ENCODE measurements at places on chromosomes 6 and 20. TPM values are rescaled to one million over a fixed set of nuclear protein-coding genes. Genes with fewer than 3 reads are reported as not detected.

DNA sequence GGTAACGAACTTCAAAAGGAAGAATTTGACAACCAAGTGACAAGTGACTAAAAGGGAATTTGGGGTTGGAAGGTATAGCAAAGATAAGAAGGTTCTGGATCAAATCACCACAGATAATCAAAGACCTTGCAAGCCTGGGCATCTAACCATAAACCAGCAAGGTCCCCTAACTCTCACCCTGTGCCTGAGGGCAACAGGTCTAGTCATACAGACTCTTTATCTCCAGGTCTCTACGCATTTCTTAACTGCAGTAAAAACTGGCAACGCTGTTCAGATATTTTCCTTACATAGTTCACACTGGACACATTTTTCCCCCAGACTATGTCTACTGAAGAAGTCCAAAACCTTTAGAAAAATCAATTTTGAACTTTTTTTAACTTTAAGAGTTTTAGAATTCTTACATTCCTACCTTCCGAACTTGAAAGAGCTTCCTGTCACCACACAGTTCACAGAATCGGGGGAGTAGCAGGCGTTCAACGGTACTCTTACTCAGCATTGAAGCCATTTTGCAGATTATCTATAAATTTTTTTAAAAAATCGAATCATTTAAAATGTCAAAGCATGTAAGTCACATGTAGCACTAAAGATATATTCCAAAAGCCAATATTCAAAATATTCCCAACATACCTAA, 23.0 kb upstream of the ANKRD60 start:
- DNase-seq, result no peak
- H3K4me3 ChIP-seq, result no peak overlapping the region
- H3K27me3 ChIP-seq, result no peaks in the 10 kb centered on the region
- H3K36me3 ChIP-seq, result peaks cover 13% of the 10 kb centered on the region

DNA sequence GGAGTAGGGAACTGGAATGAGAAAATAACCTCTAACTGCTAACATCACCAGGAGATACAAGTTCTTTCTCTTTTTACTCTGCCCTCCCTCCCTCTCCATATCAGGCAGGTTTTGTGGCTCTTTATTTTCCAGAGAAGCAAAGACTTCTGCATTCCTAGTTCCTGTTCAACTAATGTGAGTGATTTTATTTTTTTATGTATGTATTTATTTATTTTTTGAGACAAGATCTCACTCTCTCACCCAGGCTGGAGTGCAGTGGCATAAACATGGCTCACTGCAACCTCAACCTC, 6.0 kb upstream of the IER3 start:
- H3K27me3 ChIP-seq, result no peaks in the 10 kb centered on the region
- no peak overlapping the region for H3K4me3 ChIP-seq
- H3K27ac ChIP-seq, result peak overlapping the region; percentile 95

DNA sequence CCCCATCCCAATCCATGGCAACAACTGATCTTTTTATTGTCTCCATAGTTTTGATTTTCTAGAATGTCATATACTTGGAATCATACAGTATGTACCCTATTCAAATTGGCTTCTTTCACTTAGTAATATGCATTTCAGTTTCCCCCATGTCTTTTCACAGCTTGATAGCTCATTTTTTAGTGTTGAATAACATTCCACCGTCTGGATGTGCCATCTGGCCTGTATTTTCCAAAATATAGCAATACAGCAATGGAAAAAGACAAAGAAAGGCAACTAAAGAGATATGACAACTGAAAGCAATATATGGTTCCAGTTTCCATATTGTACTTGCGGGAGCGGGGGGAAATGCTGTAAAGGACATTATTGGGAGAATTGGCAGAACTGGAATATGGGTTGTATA, 166.4 kb upstream of the NT5E start:
- H3K4me3 ChIP-seq, result no peak overlapping the region
- no peaks in the 10 kb centered on the region for H3K36me3 ChIP-seq
- peaks cover 13% of the 10 kb centered on the region for H3K27me3 ChIP-seq
- H3K27ac ChIP-seq, result no peak overlapping the region
- no peaks in the 10 kb centered on the region for H3K4me1 ChIP-seq
- no peak for DNase-seq

GRCh38 chr20:21109144-21109543, 3.0 kb upstream of the LINC00237 start:
- H3K27ac ChIP-seq, result no peak overlapping the region
- DNase-seq, result no peak
- no peaks in the 10 kb centered on the region for H3K4me1 ChIP-seq
- peaks cover 71% of the 10 kb centered on the region for H3K27me3 ChIP-seq
- H3K4me3 ChIP-seq, result no peak overlapping the region
- H3K36me3 ChIP-seq, result no peaks in the 10 kb centered on the region

GRCh38 chr6:89944181-89944755, 50.0 kb downstream of the GJA10 start:
- H3K4me1 ChIP-seq, result peaks cover 26% of the 10 kb centered on the region
- H3K4me3 ChIP-seq, result no peak overlapping the region
- no peaks in the 10 kb centered on the region for H3K27me3 ChIP-seq
- H3K36me3 ChIP-seq, result no peaks in the 10 kb centered on the region

DNA sequence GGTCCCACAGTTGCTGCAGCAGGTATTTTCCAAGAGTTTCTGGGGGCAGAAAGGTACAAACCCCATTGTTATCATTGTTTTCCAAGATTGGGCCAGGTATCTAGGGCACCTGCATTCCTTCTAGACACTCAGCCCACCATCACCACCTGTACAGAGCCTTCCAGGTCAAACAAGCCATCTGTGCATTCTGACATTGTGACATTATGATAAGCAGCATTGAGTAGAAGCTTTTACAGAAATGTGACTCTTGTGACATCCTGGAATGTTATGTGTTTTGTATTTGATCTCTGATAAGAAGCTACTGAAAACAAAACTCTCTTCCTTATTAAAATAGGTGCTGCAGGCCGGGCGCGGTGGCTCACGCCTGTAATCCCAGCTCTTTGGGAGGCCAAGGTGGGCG, 128.1 kb upstream of the CCN2 start:
- peaks cover 41% of the 10 kb centered on the region for H3K4me1 ChIP-seq
- H3K27ac ChIP-seq, result no peak overlapping the region
- H3K36me3 ChIP-seq, result no peaks in the 10 kb centered on the region
- H3K27me3 ChIP-seq, result no peaks in the 10 kb centered on the region

- no peaks in the 10 kb centered on the region for H3K4me1 ChIP-seq
- no peak overlapping the region for H3K4me3 ChIP-seq
- H3K27me3 ChIP-seq, result peaks cover 15% of the 10 kb centered on the region
- no peaks in the 10 kb centered on the region for H3K36me3 ChIP-seq
- H3K27ac ChIP-seq, result no peak overlapping the region
Measured at GRCh38 chr6:449057-449430, 57.5 kb downstream of the IRF4 start.

GRCh38 chr6:17207281-17207680, 73.9 kb upstream of the RBM24 start:
- no peak overlapping the region for H3K4me3 ChIP-seq
- no peak overlapping the region for H3K27ac ChIP-seq
- DNase-seq, result no peak
- H3K36me3 ChIP-seq, result no peaks in the 10 kb centered on the region
- no peaks in the 10 kb centered on the region for H3K27me3 ChIP-seq
- peaks cover 11% of the 10 kb centered on the region for H3K4me1 ChIP-seq

DNA sequence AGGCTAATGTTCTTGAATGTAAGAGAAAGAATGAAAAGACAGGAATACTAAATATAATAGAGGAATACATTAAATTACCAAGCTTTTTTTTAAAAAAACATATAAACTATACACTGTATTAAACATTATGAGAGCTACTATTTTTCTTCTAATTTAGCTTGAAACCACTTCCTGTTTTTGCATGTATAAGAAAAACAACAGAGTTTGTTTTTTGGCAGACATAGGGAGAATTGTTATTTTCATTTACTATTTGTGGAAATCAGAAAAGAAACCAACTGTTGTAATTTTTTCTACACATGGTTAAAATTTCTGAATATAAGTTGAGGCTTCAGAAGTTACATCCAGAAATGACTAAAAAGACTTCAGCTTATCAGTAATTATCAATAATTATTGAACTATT, 991.8 kb upstream of the GJE1 start:
- no peak overlapping the region for H3K4me3 ChIP-seq
- H3K36me3 ChIP-seq, result no peaks in the 10 kb centered on the region
- DNase-seq, result no peak
- H3K27me3 ChIP-seq, result no peaks in the 10 kb centered on the region
- H3K4me1 ChIP-seq, result peaks cover 3% of the 10 kb centered on the region

DNA sequence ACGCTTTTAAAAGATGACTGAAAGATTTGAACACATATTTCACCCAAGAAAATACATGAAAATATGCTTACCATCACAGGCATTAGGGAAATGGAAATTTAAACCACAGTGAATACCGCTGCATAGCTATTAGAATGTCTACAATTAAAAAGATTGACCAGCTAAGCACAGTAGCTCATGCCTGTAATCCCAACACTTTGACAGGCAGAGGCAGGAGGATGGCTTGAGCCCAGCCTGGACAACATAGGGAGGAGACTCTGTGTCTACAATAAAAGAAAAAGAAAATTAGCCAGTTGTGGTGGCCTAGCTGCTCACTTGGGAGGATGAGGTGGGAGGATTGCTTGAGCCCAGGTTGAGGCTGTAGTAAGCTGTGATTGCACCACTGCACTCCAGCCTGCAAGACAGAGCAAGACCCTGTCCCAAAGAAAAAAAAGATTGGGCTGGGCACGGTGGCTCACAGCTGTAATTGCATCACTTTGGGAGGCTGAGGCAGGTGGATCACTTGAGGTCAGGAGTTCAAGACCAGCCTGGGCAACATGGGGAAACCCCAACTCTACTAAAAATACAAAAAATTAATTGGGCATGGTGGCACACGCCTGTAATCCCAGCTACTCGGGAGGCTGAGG, 163.7 kb upstream of the AKAP12 start:
- H3K4me3 ChIP-seq, result no peak overlapping the region
- DNase-seq, result no peak
- no peaks in the 10 kb centered on the region for H3K27me3 ChIP-seq
- H3K27ac ChIP-seq, result peak overlapping the region; percentile 29
- peaks cover 24% of the 10 kb centered on the region for H3K36me3 ChIP-seq

DNA sequence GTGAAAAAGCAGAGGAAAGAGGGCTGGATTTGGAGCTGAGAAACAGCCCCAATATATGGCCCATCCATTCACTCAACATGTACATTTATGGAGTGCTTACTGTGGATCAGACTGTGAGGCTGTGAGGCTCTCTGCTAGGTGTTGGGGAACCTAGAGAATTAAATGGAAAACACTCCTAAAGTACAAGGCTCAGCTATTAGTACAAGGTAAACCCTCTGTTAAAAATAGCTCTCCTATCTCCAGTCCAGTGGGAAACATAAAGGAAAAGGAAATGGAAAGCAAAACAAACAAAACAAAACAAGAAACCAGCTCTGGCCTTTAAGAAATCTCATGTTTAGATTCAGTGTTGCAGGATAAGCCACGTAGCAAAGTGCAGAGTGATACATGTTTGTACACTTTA, 35.0 kb downstream of the LY86 start:
- H3K27me3 ChIP-seq, result peaks cover 29% of the 10 kb centered on the region
- no peak overlapping the region for H3K27ac ChIP-seq
- no peak for DNase-seq
- peaks cover 5% of the 10 kb centered on the region for H3K4me1 ChIP-seq

DNA sequence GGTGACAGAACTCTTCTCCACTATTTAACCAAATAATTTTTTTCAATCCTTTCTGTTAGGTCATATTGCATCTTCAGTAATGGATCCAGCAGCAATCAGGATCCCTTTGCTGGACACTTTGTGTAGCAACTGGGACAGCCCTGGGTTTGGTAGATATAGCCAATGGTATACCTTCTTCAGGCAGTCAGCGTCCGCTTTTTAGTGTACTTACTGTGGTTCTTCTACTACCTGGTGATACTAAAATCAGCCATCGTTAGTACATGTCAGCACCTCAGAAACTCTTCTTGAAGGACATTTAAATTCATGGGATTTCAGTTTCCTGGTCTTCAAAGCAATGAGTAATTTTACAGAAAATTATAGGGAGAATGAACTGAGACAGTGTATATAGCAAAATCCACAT, 93.5 kb downstream of the ADGRG6 start:
- H3K36me3 ChIP-seq, result no peaks in the 10 kb centered on the region
- no peaks in the 10 kb centered on the region for H3K27me3 ChIP-seq
- DNase-seq, result no peak
- peaks cover 8% of the 10 kb centered on the region for H3K4me1 ChIP-seq

DNA sequence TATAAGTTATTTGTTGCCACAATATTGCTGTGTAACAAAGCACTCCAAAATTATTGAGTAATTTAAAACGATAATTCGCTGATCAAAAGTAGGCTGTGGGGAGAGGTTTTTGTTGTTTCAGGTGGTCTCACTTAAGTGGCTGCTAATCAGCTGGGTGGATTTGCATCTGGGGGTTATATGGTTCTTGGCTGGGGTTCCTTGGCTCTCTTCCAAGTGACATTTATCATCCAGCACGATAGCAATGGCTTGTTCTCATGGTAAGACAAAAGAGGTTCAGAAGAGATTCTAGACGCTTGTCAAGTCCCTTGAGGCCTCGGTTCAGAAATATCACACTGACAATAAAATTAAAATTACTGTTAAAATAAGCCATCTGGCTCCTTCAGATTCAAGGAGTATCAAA, 1648.8 kb downstream of the GRIK2 start:
- DNase-seq, result no peak
- H3K27me3 ChIP-seq, result no peaks in the 10 kb centered on the region
- no peaks in the 10 kb centered on the region for H3K4me1 ChIP-seq

- no peak overlapping the region for H3K27ac ChIP-seq
- no peaks in the 10 kb centered on the region for H3K36me3 ChIP-seq
- H3K27me3 ChIP-seq, result peaks cover 1% of the 10 kb centered on the region
- no peaks in the 10 kb centered on the region for H3K4me1 ChIP-seq
- no peak overlapping the region for H3K4me3 ChIP-seq
Measured at GRCh38 chr6:14997507-14997906, 248.4 kb upstream of the JARID2 start.

DNA sequence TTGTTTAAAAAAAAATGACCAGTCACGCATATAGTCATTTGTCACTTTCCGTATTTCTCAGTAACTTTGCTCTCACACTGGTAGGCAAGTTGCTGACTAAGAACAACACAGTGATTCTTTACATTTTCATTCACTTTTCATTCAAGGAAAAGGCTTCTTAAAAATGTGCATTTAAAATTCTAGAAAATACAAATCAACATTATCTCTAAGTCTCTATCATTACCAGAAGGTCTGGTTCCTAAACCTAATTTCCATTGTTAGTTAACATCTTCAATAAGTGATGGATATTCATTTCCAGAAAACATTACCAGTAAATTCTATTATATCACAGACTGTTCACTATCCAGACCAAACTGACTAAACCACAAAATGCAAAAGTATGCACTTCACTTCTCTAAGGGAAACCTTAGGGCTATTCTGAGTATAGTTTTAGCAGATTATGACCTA, 115.3 kb downstream of the AHI1 start:
- H3K36me3 ChIP-seq, result no peaks in the 10 kb centered on the region
- no peak overlapping the region for H3K27ac ChIP-seq
- no peaks in the 10 kb centered on the region for H3K4me1 ChIP-seq
- H3K4me3 ChIP-seq, result no peak overlapping the region
- no peaks in the 10 kb centered on the region for H3K27me3 ChIP-seq

GRCh38 chr6:1841136-1841535, 231.4 kb downstream of the FOXC1 start:
- DNase-seq, result no peak
- H3K4me1 ChIP-seq, result peaks cover 34% of the 10 kb centered on the region
- H3K27ac ChIP-seq, result no peak overlapping the region
- no peak overlapping the region for H3K4me3 ChIP-seq
- H3K27me3 ChIP-seq, result no peaks in the 10 kb centered on the region

Gene WFDC10B
- total RNA-seq, result not detected

Gene PPP1R3G
- total RNA-seq, result 2.6 TPM

Gene MCHR2
- not detected for total RNA-seq

Gene PSORS1C1
- 4.2 TPM for total RNA-seq

Gene SMLR1
- total RNA-seq, result not detected

Gene ABRACL
- total RNA-seq, result 17.2 TPM

Gene ENPP1
- total RNA-seq, result 8.6 TPM

Gene MUC21
- total RNA-seq, result not detected

Gene VIP
- not detected for total RNA-seq

Gene CCDC170
- total RNA-seq, result 0.60 TPM

Gene TRIM40
- total RNA-seq, result not detected

Gene PPIL4
- 29.8 TPM for total RNA-seq
